CD4-positive, alpha-beta memory T cell (primary cell): ENCODE measurements at places on chromosomes 5 and 9.

- peak; percentile 8 for DNase-seq
Measured at GRCh38 chr5:43661102-43661501, 58.1 kb downstream of the NNT start.

GRCh38 chr5:173857234-173857633 is 30.9 kb upstream of the CPEB4 start:
- DNase-seq = no peak

- no peak for DNase-seq
Measured at GRCh38 chr5:95812074-95812471, 10.5 kb downstream of the GLRX start.

GRCh38 chr5:173826086-173826427 is 62.1 kb upstream of the CPEB4 start:
- DNase-seq = no peak

DNA sequence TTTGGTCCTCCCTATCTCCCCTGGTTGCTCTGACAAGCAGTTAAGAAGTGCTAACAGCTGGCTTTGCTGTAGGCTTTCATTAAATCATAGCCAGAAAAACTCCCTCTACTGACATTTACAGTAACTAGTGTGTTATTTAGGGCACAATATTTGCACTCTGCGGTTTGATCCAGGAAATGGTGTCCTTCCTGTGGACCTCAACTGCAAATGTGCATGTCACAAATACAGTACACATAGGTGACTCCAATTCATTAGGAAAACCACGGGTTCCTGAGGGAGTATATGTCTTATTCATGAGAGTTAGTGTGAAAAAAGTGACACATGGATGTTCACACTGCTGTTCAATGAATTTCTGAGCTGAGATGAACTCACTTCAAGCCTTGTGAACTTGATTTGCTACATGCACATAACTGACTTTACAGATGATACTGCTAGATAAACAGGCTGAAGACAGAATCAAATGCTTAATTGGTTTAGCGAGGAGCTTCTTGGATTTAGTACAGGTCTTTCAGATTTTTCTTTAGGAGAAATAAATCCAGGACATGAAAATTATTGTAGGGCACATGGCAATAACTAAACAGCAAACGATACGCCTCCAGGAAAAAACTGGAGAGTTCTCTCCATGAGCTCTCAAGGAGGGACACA is 281.5 kb downstream of the EFNA5 start:
- peak; percentile 12 for DNase-seq

- DNase-seq = no peak
Measured at GRCh38 chr9:134853893-134854292, 26.7 kb upstream of the FCN2 start.

- DNase-seq = no peak
Measured at GRCh38 chr9:109311286-109311685, 9.6 kb downstream of the EPB41L4B start.

GRCh38 chr5:43571237-43571636 is 14.4 kb upstream of the PAIP1 start:
- no peak for DNase-seq

DNA sequence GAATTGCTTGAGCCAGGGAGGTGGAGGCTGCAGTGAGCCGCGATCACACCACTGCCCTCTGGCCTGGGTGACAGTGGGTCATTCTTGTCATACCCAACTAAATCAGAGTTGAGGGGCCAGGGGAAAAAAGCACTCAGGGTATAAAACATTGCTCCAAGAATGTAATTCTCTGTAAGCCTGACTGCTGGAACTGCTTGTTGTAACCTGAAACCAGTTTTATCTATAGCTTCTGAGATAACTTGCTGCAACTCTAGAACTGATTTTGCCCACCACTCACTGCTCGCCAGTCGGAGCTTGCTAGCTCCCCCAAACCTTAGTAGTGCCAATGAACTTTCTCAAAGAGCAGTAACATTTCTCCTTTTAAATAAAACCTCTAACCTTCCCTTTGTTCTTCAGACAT is 9.6 kb upstream of the MSH3 start:
- no peak for DNase-seq
